ENCODE measurements at places on chromosomes 16 and 17. TPM values are rescaled to one million over a fixed set of nuclear protein-coding genes. Genes with fewer than 3 reads are reported as not detected.

MED9 gene
- 29.6 TPM for total RNA-seq

DNA sequence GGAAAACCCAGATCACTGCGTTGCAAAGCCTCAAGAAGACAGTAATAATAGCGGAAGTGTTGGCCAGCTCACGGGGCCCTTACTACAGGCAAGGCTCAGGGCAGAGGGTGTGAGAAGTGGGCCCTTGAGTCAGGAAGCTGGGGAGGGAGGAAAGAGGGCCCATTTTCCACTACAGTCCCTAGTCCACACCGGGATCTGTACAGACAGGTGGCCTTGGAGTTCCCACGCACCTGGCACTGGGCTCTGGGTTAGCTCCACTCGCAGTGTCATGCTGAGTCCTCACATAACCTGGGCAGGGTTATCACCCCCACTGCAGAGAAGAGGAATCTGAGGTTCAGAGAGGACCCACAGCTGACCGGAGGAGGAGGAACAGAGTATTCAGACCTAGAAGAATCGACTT, 16.8 kb upstream of the MTSS2 start:
- DNase-seq = no peak

DNA sequence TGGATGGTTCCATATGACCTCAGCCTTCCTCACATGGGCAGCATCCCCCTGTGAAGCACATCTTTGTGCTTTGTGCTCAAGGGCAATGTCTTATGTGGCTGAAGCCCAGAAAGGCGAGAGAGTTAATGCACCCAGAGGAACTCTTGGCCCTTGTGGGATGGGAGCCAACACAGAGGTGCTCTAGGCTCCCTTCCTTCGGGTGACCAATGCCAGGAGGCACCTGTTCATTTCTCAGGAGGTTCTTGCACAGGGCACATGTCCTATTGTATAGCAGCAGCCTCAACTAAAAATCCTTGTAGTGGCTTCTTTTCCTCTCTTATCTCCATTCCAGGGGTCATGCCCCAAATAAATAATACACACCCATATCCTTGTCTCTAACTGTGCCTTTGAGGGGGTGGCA, 83.7 kb upstream of the DNAH9 start:
- no peak for DNase-seq

- DNase-seq = no peak
Measured at GRCh38 chr17:76558198-76559095, 18.6 kb downstream of the PRCD start.

GRCh38 chr16:76278980-76279379, 1.8 kb downstream of the CNTNAP4 start:
- DNase-seq = no peak

DNA sequence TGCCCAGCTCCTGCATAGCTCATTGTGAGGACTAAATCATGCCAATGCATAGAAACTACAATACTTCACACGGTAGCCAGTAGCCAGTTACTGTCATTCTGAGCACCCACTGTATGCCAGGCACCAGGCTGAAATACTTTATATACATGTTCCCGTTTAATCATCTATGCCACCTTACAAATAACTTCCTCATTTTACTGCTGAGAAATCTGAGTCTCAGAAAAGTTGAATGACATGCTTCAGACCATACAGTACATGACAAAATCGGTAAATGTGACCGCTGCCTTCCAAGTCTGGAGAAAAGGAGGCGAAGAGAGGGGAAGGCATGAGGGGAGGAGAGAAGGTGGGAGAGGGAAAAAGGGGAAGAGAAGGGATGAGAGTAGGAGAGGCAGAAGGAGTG, 9.2 kb upstream of the TLCD3B start:
- no peak for DNase-seq

MPV17L gene
- total RNA-seq = 6.9 TPM

DNA sequence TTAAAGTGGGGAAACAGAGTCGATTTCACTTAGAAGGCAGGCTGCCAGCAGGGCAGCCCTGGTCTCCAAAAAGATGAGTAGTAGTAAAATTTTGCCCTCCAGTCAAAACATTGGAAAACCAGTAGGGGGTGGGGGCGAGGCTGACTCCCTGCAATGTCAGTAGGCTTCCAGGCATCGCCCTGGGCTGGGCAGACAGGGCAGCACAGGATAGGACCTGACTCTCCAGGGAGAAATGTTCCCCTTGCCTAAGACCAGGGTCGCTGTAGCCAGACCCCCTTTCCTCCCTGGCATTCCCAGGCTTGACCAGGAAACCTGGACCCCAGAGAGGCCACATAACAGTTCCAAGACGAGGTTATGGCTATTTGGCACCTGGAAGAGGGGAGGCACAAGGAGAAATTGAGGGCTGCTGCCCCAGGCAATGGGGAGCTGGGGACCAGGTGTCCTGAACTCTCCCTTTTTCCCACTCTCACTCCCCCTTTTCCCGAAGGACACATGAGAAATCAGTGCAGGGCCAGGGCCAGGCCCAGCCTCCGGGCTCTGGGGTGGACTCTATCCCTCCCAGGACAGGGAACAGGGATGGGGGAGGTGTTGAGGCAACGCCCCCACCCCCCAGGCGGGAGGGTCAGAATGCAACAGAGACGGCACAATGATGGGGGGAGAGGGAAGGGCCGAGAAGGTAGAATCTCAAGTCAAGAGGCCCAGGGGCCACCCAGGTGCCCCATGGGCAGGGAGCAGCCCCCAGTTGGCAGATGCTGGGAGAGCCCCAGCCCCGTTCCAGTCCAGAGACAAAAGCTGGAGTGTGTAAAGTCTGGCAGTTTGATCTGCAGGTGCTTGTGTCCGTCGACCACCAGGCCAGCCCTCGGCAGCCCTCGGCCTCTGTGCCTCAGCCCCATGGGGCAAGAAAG, 4.5 kb upstream of the SAMD14 start:
- no peak for DNase-seq

- DNase-seq = no peak
Measured at GRCh38 chr16:582218-582613, 7.7 kb upstream of the RAB40C start.

DNA sequence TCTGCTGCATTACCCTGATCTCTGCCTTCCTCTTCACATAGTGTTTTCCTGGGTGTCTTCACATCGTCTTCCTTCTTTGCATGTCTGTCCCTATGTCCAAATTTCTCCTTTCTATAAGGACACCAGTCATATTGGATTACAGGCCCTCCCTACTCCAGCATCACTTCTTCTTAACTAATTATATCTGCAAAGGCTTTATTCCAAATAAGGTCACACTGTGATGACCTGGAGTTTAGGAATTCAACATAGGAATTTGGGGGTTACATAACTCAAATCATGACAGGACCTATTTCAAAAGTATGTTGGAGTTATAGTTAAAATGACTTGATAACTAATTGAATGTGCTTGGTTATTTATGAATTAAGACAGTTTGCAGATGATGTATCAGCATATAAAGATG, 490.5 kb upstream of the ERCC4 start:
- no peak for DNase-seq

DNA sequence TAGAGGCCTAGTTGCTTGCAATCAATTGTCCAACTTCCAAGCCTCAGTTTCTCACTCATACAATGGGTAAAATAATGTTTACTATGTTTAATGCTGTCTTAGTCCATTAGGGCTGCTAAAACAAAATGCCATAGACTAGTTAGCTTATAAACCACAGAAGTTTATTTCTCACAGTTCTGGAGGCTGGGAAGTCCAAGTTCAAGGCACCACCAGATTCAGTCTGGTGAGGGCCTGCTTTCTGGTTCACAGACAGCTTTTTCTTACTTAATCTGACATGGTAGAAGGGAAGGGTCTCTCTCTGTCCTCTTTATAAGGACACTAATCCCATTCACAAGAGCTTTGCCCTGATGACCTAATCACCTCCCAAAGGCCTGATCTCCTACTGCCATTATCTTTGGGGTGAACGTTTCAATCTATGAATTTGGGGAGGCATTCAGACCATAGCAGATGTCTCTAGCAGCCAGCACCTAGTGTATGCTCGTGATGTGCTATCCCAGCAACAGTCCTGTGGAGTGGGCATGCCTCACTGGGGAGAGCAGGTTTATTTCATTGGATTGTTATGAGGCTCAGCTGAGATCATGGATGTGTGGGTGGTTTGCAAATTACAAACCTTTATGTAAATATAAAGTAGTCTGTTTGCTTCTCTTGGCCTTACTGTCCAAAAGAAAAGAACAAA, 25.2 kb downstream of the YPEL2 start:
- DNase-seq = no peak

RHOT2 gene
- total RNA-seq = 49.7 TPM

DNA sequence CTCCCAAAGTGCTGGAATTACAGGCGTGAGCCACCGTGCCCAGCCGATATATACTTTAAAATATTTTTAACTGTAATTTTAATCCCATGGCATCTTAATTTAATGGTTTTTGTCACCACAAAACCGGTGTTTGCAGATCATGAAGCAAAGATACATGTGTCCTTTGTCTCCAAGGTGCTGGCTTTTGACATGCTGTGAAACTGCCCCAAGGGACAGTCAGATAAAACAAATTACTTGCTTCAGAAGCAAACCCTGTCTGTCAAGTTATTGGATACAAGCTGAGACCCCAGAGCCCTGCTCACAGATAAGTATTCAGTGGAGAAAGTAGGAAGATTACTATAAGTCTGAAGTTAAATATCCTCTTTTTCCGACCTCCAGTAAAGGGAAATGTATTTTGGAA, 39.8 kb downstream of the ARL4D start:
- no peak for DNase-seq

DNA sequence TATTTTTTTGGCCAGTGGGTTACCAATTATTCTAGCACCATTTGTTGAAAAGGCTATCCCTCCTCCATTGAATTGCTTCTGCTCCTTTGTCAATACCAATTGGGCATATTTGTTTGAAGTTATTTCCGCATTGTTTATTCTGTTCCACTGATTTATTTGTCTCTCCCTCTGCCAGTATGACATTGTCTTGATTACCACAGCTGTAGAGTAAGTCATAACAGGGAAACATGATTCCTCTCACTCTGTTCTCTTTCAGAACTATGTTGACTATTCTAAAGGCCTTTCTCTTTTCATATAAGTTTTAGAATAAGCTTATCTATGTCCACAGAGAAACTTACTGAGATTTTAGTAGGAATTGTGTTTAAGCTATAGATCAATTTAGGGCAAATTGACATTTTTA, 94.3 kb downstream of the MAP2K6 start:
- no peak for DNase-seq

DNA sequence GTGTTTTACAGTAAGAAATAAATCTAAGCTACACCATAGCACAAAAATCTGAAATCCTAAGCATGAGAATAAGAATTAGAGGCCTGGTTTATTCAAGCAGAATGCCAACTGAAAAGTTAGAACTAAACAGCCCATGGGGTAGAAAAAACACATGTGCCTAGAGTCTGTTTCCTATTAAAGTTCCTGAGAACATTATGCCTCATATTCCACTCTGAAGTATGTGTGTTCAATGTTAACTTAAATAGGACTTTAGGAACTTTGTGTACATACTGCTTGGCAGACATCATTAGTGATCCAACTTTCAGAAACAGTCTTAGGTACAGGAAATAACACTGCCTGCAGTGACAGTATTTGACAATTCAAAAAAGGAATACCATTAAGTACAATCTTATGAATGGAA, 18.2 kb downstream of the HEATR6 start:
- DNase-seq = no peak

DNA sequence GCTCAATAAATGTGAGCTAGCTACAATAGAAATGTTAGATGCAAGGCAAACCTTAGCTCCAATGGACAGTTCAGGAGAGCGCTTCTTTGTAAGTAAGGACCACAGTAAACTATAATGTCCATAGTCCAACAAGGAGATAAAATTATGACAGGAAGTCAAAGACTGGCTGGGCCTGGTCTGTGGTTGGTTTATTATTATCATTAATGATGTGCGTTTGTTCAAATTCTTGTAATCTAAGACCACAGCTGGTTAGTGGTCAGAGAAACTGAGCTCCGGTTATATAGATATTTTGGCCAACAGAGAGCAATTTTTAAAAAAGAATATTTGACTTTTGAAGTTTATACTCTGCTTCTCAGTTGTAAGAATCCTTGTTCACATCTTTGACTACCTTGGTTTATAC, 4.7 kb upstream of the CMTM2 start:
- no peak for DNase-seq

- no peak for DNase-seq
Measured at GRCh38 chr16:76164970-76165558, 112.1 kb upstream of the CNTNAP4 start.

- peak; percentile 40 for DNase-seq
Measured at GRCh38 chr17:19510903-19511302, 22.8 kb upstream of the SLC47A1 start.

GRCh38 chr17:78498848-78499247, 78.3 kb downstream of the DNAH17 start:
- DNase-seq = no peak

GRCh38 chr16:24138024-24138423, 118.1 kb upstream of the CACNG3 start:
- no peak for DNase-seq

DNA sequence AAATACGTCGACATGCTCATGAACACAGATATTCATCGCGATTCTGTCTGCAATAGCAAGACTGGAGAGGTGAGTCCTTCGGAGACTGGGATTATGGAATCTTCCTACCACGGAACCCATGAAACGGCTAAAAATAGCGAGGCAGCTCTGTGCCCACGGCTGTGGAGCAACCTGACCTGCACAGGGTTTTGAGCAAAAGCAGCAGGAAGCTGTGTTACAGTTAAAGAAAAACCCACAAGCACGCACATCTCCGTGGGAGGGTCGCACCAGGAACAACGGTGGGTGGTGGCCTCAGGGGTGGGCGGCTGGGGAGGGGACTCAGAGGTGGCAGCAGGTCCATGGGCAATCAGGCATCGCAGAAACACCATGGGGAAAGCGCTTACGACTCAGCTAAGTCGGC, 24.8 kb downstream of the SLC38A10 start:
- DNase-seq = no peak

DNA sequence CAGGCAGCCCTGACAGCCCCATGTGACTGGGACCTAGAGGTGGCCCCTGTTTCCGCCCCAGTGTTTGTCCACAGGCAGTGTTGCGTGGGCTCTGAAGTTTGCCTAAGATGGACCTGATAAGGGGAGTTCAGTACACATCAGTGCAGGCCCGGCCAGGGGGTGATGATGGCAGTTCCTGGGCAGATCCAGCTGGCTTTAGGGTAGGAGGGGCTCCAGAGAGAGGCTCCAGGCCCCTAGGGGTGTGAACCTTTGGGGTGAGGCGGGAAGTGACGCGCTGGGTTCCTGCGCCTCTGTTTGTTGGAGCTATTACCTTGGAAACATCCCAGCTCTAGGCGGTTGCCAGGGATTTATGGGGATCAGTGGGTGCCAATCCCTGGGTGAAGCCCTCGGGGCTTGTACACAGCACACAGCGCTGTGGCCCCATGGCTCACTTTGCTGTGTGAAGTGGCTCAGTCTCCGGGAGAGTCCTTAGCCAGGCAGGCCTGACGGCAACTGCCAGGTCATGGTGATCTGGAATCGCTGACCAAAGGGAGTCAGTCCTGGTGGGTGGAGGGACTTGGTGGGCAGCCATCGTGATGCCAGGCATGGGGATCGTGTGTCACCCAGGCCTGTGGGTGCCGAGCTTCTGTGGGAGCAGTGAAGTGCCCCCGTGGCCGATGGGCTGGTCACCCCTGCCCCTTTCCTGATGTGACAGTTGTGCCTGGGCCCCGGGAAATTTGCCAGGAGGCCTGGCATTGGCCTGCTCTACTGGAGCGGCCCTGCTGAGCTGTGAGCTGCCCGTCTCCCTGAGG, 146.1 kb downstream of the SEC14L1 start:
- DNase-seq = peak; percentile 95

CEP295NL gene
- 0.67 TPM for total RNA-seq
